ENCODE measurements at places on chromosomes 2 and 18.

GRCh38 chr2:8254791-8255447 is 426.9 kb upstream of the ID2 start:
- no peak for DNase-seq

DNA sequence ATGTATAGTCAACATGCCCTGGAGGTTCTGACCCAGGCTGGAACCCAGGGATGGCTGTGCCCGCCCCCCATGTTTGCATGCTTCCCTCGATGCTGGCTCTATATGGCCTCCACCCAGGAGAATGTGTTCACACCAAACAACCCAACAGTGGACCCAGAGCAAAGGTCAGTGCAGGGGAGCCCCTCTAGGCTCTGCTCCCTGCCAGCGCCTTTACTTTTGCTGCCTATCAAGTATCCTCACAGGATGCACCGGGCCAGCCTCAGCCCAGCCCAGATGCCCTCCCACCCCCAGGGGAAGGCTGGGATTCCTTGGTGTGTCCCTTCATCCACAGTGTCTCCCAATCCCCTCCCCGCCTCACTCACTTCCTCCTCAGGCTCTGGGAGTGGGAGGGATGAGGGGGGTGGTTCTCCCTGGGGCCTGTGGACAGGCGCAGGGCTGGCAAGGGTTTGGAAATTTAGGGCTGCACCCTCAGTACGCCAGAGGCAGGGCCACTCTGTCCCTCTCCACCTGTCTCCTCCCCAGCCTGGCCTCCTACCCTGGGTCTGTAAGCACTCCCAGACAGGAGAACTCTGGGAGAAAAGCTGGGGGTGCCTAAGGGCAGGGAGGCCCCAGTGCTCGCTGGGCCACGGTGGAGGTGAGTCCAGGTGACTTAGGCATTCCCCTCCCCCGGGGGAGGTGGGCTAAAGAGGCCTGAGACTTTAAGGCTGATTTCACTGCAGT is 2.3 kb downstream of the ATP6V1B1 start:
- DNase-seq, result no peak

GRCh38 chr18:22933206-22933965 is at the start of gene RBBP8:
TSS of gene RBBP8 (plus strand) at chr18:22933328. CDS start at chr18:22936852, 3,524 bp downstream.
- DNase-seq, result peak; percentile 86

DNA sequence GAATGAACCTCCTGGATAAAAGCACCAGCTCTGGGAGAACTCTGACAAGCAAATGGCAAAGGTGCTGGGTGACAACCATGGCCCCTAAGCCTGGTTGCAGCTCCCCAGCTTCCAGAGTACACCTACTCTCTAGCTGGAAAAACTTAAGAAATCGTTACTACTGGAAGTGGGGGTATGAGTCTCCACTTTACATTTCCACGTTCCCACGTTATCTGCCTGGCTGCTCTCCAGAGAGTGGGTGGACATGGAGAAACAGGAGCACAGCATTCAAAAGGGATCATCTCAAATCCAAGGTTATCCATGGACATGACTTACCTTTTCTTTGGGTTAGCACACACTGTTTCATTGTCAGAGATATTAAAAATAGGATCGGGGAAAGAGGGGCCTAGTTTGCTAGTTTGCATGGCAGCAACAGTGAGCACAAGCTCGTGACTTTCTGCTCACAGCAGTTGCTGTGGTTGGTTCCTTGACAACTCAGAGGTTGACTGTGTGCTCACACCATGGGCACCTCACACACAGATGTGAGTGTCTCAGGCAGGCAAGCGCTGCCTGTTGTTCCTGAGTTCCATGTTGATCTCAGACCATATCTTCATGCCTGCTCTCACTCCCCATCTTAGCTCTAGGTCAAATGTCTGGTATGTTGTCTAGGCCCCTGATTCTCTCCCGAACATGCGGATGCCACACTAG is 32.5 kb downstream of the PTPN18 start:
- DNase-seq, result no peak

DNA sequence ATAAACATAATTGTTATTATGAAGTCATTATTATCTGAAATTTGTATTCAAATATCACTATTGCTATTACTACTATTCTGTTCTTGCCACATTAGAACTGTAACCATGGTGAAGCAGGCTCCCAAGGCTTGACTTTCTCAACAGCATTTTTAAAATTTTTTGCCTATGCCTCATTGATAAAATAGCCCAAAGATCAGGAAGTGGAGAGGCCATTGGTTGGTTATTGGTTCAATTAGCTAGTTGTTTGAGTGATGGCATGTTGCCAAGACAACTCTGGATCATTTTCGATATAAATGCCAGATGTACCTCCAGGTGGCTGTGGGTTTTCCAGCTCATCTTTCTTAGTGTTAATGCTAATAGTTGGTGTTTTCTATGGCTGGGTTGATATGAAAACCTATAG is 513.5 kb downstream of the TRIB2 start:
- DNase-seq, result no peak
